ENCODE measurements at places on chromosomes 11 and 22. TPM values are rescaled to one million over a fixed set of nuclear protein-coding genes. Genes with fewer than 3 reads are reported as not detected.

DNA sequence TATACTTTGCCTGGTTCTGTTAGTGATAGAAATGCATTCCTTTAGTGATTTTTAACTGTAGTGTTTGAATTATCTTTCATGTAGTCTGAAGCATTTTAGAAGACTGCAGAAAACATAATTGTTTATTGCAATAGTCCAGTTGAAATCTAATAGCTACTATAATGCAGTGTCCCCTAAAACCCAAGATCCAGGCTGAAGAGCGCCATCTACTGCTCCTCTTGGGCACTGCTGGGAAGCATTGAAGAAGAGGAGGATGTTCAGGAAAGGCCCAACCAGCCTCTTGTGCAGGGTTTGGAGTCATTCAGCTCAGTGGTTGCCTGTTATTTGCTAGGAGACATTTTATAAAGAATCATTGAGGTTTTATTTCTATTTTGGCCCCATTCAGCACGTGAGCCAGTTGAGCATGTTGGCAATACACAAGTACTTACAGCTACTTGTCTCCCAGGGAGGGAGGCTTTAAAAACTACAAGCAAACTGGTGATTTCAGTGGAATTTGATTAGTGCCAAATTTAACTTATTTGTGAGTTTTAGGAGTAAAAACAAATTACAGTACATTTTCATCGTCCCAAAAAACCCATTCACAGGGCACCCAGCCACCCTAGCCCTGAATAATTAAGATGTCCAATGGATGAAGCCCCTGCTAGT lies 74.9 kb upstream of the HORMAD2 start:
- peak; percentile 87 for DNase-seq

- DNase-seq, result no peak
Observed at GRCh38 chr11:113151521-113151920, 162.9 kb upstream of the TTC12 start.

GRCh38 chr22:41697126-41697775 lies 2.1 kb upstream of the MEI1 start:
- peak; percentile 94 for DNase-seq

GRCh38 chr11:94139416-94139815 lies 10.8 kb downstream of the PANX1 start:
- DNase-seq, result no peak

Gene OR6A2
- total RNA-seq, result 0.04 TPM

Data from muscle of leg (tissue), 16 donors.